ENCODE measurements at places on chromosomes 12 and 14.

GRCh38 chr12:2166696-2167095, 113.9 kb downstream of the CACNA1C start:
- DNase-seq = no peak

DNA sequence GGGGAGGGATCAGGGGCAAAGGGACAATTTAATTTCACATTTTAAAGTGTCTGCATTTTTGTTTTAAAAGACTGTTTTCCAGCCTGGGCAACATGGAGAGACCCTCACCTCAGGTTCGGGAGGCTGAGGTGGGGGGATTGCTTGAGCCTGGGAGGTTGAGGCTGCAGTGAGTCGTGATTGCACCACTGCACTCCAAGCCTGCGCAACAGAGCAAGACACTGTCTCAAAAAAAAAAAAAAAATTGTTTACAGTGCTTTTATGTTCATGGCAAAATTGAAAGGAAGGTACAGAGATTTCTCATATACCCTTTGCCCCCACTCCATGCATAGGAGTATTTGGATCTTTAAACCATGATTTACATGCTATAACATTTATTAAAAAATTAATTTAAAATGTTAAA, 16.4 kb upstream of the HVCN1 start:
- DNase-seq = no peak

- no peak for DNase-seq
Measured at GRCh38 chr12:77429426-77429825, 364.1 kb upstream of the E2F7 start.

DNA sequence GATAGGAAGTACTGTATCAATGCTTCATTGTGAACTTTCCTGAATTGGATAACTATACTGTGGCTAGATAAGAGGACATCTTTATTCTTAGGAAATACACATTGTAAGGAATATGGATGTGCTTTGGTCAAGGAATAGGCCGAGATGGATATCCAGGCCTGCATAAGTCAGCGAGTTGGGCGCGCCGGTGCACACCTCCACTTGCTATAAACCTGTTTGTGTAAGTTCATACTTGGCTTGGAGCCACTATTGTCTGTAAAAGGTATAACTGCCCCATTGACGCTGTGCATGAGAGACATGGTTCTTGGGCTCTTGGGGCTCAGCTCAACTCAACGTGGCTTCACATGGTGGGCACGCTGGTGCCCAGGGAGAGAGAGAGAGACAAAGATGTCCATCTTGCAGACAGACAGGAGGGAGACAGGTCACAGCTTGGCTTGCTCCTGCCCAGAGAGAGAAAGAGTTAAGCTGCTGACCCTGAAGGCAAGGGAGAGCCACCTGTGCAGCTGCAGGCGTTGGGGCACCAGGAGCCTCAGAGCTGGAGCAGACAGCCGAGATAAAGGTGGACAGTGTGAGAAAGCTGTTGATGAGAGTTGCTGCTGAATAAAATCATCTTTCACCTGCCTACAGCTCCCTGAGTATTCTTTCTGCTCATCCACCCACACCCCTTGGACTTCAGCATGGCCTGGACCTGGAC, 34.1 kb upstream of the COCH start:
- DNase-seq = no peak

DNA sequence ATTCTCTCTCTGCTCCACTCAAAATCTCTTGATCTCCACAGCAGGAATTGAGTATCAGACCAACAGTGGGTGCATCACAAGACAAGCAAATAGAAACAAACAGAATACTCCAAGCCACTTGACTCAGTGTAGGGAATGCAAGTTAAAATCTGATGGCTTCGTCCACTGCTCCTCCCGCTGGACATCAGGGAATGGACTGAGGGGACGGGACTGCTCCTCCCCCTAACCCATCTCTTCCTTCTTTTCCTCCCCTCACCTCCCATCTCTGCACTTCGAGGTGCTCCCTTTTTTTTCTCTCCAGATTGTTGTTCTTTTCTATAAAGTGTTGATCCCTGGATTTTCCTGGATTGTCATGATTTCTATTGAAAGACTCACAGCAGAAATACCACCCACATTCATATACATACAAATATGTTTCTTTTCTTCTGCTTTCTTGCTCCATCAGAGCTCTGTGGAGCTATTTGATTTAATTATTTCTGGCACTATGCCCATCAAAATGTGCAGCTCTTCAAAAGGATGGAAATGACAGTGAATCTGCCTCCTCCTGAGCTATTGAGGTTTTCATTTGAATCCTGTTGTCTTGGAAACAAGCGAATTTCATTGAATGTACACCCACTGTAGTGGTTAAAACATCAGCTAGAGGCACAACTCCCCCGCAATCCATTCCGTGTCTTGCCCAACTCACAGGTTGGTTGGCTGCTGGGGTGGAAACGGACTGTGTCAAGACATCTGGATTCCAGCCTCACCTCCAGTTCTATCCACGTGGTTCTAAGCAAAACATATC, 199.7 kb downstream of the SPTSSA start:
- DNase-seq = no peak
